H54 (cell line): ENCODE measurements at places on chromosomes 16 and 17.

GRCh38 chr17:43868226-43868994 is 21.4 kb downstream of the CD300LG start:
- DNase-seq = no peak

- DNase-seq = no peak
Measured at GRCh38 chr16:11032000-11032921, 87.9 kb downstream of the CLEC16A start.

DNA sequence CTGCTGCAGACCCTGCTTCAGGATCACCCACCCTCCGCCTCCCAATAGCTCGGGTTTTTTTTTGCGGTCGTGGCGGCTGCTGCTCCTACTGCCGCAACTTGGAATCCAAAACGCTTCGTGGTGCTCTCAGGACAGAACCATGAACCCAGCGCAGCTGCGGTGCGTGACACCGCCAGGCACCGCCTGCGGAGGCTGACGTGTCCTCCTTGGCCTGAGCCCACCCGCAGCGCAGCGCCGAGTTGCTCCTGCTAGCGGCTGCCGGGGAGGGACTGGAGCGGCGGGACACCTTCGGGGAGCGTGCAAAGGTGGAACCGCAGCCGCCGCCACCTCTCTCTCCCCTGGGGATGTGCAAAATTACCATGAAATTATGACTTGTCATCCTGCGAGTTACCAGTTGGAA is 1893.0 kb downstream of the TP53TG3F start:
- no peak for DNase-seq

DNA sequence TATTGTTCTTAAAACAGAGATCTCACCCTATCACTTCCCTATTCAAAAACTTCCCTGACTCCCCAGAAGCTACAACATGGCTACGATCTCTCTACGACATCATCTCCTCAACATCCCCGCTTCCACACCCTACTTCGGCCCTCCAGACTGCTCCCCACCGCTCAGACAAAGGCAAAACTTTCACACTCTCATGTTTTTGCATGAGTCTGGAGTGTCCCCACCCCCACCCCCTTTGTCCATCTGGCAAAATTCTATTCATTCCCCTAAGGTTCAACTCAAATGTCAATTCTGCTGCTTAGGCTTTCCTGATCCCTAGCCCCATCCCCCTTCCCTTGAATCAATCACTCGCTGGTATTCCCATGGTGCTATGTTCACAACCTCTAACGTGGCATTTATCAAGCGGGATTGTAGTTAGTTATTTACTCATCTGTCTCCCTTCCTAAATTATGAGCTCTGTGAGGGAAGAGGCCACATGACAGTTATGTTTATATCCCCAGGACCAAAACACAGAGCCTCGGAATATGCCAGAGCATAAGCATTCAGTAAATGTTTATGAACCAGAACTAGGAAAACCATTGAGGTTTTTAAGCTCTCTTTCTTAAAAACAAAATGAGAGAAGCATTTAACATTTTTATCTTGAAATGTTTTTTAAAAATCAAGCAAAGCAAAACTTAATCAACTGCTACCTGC is 55.9 kb downstream of the STX8 start:
- no peak for DNase-seq

- no peak for DNase-seq
Measured at GRCh38 chr17:1907909-1908698, 78.3 kb downstream of the RPA1 start.
